ENCODE measurements at places on chromosomes 16 and 17.

DNA sequence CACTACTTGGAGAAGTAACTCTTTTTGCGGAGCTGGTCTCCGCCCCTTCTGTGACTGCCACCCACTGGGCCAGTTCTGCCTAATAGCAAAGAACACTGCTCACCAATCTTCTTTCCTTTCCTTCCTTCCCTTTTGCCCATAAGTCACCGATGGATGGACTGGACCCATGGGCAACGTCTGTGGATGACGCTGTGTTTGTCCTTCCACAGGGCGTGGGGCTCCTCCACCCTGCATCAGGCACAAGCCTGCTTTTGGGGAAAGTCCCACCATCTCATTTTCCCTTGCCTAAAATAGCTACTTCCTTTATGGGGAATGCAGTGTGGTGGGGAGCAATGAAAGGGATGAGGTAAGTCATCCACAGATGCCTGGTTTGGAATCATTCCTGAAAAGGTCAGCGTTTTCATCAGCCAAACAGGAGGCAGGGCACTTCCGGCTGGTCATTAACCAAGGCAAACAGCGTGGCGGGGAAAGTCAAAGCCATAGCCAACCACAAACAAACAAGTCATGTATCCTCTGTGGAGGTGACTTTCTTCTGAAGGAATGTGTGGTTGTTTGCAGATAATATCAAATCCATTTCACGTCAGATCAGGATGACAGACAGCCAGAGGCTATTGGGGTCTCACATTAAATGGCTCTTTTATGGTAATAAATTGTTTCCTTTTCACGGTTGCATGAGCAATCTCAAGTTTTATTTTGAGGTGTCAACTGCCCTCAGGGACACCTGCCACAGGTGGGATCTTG lies 30.7 kb upstream of the MED9 start:
- DNase-seq = peak; percentile 59

DNA sequence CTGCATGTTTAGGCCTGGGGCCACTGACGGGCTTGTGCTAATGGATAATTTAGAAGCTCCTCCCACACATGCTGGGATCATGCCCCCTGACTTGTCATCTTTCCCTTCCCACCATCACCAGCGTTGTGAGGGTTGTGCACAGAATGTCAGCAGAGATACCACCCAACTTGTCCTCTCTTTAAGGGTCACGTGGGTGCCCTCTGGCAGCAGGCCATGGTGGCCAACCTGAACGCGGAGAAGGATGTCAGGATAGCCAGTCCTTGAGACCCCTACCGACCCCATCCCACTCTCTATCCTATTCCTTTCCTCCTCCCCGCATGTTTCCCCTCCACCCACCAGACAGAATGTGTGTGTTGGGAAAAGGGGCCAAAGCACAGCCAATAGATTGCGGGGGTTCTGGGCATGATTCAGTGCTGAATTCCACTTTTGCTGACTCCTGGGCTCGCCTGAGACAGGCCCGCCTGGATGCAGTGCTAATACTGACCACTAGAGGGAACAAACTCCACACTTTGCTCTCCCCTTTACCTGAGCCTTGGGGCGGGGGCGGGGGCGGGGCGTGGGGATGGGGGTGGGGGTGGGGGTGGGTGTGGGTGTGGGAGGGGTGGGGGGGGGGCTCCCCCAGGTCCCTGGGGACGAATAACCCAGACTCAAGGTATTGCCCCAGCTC lies at the start of gene GH2:
Gene GH2, minus strand, starts transcription at position 10 of the 667 bp plus-strand sequence. CDS start 143 bp downstream, outside the sequence.
- DNase-seq = no peak

GRCh38 chr17:55228683-55229192 lies 36.0 kb upstream of the HLF start:
- no peak for DNase-seq

- no peak for DNase-seq
These were observed 98.8 kb downstream of the WWOX start for GRCh38 chr16:78198288-78198687.

- no peak for DNase-seq
These were observed 42.5 kb downstream of the PSME3IP1 start for GRCh38 chr16:57143149-57143921.

- DNase-seq = no peak
These were observed 254.4 kb upstream of the PMFBP1 start for GRCh38 chr16:72426386-72426785.

DNA sequence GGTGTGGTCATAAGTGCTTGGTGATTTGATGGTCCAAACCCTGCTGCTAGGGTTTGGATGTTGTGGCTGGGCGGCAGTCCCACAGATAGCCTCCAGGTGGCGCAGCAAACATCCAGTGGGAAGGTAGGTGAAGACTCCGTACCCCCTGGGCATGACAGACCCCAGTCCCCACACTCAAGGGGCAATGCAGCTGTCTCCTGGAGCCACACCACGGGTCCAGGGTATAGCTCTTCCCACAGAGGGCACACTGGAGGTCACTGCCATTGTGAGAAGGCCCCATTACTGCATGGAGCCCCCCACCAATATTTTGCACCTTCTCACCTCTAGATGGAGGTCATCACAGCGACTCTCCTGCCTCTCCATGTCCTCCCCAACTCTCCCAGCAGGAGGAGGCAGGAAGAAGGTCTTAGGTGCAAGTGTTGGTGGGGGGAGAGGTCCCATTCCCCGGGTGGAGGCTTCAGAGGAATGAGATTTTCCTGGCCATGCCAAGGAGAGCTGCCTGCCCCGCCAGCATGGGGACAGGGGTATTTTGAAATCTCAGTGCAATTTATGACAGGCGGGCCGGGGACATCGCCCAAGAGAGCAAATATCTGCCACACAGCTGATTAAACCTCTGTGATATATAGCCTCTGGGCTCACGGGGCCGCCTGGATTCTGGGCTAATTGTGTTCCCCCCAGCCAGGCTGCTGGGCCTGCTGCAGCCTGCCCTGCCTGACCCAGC lies 17.1 kb upstream of the C17orf113 start:
- DNase-seq = no peak

- DNase-seq = no peak
These were observed 25.8 kb downstream of the LLGL2 start for GRCh38 chr17:75551266-75551665.

Data from fibroblast of skin of left quadriceps (primary cell).